Stimulated activated CD8-positive, alpha-beta memory T cell treated with anti-CD3 and anti-CD28 coated beads, Interleukin-2, amount 100 ng/mL, for 1 hour (primary cell): ENCODE measurements at places on chromosomes 5 and 9.

GRCh38 chr9:80874276-80874675 is 815.1 kb downstream of the TLE1 start:
- no peak for DNase-seq

DNA sequence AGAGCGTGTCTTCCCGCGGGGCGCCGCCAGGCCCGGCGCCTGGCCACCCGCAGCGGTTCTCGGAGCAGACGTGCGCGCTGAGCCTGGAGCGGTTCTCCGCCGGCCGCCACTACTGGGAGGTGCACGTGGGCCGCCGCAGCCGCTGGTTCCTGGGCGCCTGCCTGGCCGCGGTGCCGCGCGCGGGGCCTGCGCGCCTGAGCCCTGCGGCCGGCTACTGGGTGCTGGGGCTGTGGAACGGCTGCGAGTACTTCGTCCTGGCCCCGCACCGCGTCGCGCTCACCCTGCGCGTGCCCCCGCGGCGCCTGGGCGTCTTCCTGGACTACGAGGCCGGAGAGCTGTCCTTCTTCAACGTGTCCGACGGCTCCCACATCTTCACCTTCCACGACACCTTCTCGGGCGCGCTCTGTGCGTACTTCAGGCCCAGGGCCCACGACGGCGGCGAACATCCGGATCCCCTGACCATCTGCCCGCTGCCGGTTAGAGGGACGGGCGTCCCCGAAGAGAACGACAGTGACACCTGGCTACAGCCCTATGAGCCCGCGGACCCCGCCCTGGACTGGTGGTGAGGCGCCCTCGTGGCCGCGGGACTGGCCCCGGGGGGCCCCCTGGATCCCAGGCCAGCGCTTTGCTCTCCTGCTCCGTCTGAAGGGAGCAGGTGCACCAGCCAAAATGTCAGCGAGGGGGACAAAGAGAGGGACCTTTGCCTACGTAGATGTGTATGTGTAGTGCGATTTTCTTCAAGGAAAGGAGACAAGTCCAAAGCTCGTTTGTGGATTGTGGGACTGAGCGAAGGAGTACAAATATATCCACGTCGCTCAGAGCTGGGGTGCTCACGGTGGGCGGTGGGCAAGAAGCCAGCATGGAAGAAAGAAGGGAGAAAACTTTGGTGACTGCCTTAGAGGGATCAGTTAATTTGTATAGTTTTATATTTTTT is 19.5 kb downstream of the BTNL9 start:
- no peak for DNase-seq

GRCh38 chr9:137757613-137758029 is 120.0 kb upstream of the CACNA1B start:
- no peak for DNase-seq

DNA sequence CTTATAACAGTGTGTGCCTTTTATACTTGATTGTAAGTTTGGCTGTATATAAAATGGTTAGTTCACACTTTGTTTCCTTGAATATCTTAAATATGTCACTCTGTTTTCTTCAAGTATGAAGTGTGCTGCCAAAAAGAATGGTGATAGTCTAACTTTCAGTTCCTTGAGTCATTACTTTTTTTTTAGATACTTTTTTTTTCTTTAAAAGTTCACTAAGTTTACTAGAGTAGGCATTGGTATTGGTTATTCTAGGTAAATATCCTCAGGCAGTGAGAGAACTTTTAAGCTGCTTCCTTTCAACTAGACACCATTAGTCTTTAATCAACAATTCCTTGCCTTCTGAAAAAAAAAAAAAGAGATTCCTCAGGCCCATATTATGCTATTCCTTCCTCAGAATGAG is 41.9 kb downstream of the SPEF2 start:
- DNase-seq, result no peak

DNA sequence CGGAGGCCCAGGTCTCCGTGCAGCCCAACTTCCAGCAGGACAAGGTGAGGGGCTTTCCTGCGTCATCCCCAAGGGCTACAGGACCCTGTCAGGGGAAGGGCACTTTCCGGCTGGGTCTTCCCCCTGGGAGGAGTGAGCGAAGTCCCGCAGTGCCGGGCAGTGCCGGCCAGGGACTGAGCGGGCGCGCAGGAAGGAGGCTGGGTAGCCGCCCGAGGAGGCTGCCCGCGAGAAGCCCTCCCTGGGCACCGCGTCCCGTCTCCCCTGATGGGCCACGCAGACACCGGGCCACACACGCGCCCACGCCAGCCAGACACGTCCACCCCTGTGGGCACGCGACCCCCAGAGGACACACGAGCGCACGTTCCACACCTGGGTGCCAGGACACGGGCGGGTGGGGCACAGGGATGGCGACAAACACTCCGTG is 357 bp downstream of the PTGDS start:
- no peak for DNase-seq

GRCh38 chr5:173581408-173582215 is 34.8 kb downstream of the BOD1 start:
- DNase-seq, result no peak

GRCh38 chr9:129548571-129549135 is 72.2 kb downstream of the C9orf50 start:
- DNase-seq, result no peak

DNA sequence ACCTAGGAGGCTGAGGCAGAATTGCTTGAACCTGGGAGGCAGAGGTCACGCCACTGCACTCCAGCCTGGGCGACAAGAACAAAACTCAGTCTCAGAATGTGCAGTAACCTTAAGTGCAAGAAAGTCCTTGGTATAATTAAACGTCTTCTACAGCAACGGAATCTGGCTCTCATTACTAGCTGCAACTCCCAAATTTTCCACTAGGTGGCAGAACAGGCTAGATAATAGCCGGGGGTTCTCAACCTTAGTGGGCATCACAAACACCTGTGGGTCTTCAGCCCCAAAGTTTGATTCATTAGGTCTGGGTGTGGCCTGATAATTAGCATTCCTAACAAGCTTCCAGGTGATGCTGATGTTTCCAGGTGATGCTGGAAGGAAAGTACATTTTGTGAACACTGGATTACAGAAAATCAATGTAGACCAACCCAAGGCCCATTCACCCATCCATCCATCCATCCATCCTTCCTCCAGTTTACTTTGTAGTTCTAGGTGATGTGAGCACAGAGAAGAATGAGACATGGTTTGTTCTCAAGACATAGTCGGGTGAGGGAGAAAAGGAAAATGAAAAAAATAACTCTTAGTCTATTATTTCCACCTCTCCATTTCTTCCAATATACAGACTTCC is 37.3 kb downstream of the FBXW2 start:
- peak; percentile 44 for DNase-seq

GRCh38 chr5:5188376-5189050 is 48.4 kb downstream of the ADAMTS16 start:
- no peak for DNase-seq

DNA sequence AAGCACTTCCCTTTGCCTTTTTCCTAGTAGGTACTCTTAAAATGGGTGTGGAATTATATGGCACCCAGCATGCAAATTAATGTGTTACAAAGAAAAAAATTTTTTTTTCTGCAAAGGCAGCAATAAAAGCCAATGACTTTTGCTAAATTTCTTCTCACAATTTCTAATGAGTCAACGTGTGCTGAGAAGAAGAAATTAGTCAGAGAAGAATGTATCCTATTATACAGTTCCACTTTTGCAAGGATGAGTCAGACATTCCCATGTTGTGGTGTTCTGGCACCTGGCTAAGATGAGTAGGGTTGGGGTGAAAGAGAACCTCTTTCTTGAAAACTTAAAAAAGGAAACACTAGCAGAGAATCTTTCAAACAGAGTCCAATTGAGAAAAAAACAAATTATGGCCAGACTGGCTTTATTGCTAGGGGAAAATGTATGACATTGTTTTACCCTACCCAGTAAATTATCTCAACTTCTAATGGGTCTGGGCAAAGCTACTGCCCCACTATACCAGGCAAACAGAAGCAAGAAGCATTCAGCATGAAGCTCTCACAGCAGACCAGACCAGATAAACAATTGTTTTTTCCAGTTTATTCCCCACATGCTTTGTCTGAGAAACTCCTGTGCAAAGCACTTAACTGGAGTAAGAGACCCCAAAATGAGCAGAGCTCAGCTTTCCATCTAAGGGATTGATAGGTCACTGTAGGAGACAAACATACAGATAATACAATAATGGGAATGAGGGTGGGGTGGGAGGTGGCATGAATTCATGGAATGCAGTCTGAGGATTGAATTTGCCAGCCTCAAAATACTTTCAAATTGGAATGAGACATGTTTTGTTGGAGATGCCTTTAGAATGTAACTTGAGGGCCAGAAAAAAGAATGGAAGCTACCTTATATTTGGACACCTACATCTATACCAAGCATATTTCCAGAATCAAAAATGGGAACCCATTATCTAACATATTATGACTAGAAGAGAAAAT is 220.8 kb upstream of the RFX3 start:
- no peak for DNase-seq

DNA sequence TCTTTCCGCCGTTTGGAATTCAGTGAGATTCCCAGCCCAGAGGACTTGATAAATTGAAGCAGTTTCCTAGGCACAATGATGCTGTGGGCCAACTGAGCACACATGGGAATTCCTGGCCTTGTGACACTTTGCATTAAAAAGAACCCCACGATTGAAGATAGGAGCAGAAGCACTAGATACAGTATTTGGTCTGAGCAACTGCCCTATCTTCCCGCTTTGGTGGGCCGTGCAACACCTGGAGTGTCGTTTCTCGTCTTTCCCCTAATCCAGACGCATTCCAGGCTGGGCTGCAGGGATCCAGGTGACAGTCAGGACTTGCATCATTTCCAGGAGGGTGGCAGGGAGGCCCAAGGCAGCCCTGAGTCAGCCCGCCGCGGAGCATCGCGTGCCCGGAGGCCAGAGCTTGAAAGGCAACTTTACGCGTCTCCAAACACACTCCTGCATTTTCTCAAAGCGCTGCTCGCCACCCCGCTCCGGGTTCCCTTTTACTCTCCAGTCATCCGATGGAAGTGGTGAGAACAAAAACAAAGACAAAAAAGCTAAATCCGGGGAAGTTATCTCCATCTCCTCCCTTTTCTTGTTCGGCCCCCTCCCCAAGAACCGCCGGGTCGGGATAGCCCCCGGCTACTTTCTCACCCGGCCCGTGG is 753 bp upstream of the STC2 start:
- DNase-seq, result no peak

- no peak for DNase-seq
Observed at GRCh38 chr5:180455872-180456271, 38.3 kb upstream of the CNOT6 start.

DNA sequence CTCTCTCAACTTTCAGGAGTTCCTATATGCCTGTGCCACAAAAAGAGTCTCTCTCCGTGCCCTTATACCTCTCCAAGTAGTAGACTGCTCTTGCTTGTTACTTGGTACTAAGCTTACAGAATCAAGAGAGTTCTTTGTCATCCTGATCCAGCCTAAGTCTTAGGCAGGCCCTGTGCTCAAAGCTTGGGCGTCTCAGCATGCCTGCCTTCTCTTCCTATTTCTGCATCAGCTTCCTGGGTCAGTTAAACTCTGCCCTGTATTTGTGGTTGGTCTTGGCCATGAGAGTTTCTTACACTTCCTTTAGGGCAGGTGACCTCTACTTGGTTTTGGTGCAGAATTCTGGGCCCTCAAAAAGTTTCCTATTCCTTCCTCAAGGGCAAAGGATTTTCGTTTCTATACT is 33.0 kb upstream of the UGCG start:
- no peak for DNase-seq

DNA sequence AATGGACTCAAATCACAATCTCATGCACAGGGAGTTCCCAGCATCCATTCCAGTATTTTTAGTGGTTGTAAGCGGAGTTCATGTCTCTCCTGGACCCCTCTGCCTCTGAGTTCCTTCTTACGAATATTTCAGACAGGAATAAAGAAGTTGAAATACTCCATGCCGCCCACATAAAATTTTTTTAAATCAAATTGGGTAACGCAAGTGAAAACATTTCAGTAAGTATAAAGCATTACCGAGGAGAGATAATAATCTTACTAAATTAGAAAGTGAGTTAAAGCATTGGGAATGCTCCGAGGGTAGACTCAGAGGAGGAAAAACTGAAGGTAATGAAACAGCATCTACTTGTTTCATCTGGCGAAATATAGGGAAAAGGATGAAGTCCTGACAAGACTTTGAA is 317.6 kb downstream of the ARRDC3 start:
- no peak for DNase-seq

- no peak for DNase-seq
Observed at GRCh38 chr9:135256581-135257354, 169.3 kb downstream of the OLFM1 start.

- peak; percentile 68 for DNase-seq
Observed at GRCh38 chr9:133992780-133993634, 883 bp upstream of the VAV2 start.

DNA sequence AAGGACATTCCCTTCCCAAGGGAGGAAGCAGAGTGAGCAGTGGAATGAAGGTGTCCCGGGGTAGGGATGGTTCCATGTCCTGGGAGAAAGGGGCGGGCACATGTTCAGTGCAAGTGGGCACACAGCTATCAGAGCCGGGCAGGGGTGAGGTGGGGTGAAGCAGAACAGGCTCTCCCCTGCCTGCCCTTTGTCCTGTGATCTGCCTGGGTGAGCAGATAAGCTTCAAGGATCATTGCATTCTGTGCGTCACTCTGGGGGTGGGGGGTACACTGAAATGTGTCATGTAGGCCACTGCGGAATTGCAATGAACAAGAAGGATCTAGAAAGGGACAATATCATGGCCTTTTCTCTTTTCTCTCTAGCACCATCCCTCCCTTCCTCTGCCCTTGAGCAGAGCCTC is 61.7 kb upstream of the SHB start:
- DNase-seq, result no peak

- no peak for DNase-seq
Observed at GRCh38 chr5:59197911-59198310, 615.0 kb downstream of the RAB3C start.

- no peak for DNase-seq
Observed at GRCh38 chr9:104923740-104924139, 4.2 kb downstream of the ABCA1 start.

- no peak for DNase-seq
Observed at GRCh38 chr5:151892393-151892792, 32.3 kb downstream of the GLRA1 start.

- no peak for DNase-seq
Observed at GRCh38 chr5:88979726-88980125, 96.7 kb upstream of the MEF2C start.

DNA sequence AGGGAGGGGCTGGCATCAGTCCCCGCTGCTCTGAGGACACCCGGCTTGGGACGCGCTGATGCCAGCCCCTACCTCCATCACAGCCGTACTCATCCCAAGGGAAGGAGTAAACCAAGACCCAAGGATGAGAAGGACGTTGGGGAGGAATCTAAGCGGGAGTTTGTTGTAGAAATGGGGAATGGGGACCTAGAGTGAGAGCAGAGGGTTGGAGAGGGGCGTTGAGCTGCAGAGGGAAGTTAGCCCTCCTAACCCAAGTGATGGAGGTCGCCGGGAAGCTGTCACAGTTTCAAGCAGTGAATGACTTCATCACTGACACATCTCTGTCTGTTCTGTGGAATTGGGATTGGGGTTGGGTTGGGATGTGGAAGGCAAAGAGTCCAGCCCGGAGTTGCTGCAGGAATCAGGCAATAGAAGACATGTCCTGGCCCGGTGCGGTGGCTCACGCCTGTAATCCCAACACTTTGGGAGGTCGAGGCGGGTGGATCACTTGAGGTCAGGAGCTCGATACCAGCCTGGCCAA is 759 bp upstream of the SUSD1 start:
- DNase-seq, result no peak
